ENCODE measurements at places on chromosomes 5 and 9. TPM values are rescaled to one million over a fixed set of nuclear protein-coding genes. Genes with fewer than 3 reads are reported as not detected.

Gene CCL27
- not detected for total RNA-seq

Gene GCNT4
- 15.2 TPM for total RNA-seq

Gene TRIO
- total RNA-seq, result 170 TPM

Gene DPYSL3
- 229 TPM for total RNA-seq

- DNase-seq, result no peak
Observed at GRCh38 chr5:177477701-177478477, 4.5 kb upstream of the DBN1 start.

GRCh38 chr5:157575381-157576020 is at the start of gene ADAM19:
TSS of gene ADAM19 (minus strand) at chr5:157575775. CDS start at chr5:157575696, 79 bp downstream.
- DNase-seq, result peak; percentile 80

GRCh38 chr9:86096386-86096785 is 3.0 kb downstream of the GOLM1 start:
- DNase-seq, result peak; percentile 57

GRCh38 chr9:132370592-132370991 is 15.8 kb upstream of the SETX start:
- DNase-seq, result no peak

DNA sequence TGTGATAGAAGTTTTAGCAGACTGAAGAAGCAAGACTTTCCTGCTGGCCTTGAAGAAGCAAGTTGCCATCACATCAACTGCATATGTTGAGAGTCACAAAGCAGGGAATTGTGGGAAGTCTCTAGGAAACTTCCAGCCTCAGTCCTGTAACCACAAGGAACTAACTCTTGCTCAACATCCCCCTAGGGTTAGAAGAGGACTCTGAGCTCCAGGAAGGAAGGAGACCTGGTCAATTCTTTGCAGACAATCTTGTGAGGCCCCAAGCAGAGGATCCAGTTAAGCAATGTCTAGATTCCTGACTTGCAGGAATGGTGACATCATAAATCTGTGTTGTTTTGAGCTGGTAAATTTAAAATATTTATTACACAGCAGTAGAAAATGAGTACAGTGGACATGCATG is 18.6 kb upstream of the ZNF366 start:
- DNase-seq, result peak; percentile 20

- DNase-seq, result no peak
Observed at GRCh38 chr5:159427180-159428012, 97.1 kb upstream of the IL12B start.

DNA sequence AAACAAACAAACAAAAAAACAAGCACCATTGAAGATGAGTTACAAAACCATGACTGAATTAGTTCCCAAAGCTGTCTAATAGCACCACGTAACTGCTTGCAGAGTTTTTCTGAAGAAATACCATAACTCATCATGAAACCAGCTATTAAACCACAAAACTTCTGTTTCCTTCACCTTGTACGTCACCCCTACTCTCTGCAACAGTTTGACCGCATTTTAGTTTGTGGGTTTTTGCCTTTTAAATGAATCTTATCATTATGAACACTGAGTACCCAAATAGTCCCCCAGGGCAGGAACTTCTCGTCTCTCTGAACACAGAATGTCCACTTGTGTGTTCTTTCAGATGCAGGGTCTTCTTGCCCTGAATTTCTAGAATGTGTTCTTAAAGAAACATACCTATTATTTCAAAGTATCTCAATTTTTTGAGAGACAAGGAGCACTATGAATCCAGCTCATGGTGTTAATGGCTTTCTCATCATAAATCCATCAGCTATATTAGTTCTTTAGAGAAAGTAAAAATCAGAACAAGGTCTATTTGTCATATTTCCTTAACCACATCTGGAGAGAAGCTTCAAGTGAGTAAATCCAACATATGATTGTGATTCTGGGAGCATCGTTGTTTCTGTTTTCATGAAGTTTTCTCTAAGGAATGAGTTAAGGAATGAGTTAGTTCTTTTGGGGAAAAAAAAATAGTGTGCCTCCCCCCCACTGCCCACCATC is 210.6 kb downstream of the AUH start:
- no peak for DNase-seq

DNA sequence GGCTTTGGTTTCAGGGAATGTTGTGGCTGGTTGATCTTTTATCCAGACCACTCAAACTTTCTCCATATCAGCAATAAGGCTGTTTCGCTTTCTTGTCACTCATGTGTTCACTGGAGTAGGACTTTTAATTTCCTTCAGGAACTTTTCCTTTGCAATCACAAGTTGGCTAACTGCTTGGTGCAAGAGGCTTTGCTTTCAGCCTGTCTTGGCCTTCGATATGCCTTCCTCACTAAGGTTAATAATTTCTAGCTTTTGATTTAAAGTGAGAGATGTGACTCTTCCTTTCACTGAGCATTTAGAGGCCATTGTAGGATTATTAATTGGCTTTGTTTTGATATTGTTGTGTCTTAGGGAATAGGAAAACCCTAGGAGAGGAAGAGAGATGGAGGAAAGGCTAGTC is 7.0 kb upstream of the HRCT1 start:
- DNase-seq, result no peak

Data from umbilical cord (tissue), 2 donors.